ENCODE measurements at places on chromosomes 7 and 10.

GRCh38 chr7:100603726-100604027 lies 1.5 kb downstream of the PCOLCE start:
- DNase-seq, result no peak

GRCh38 chr7:152924826-152925411 lies 165.4 kb downstream of the ACTR3B start:
- no peak for DNase-seq

DNA sequence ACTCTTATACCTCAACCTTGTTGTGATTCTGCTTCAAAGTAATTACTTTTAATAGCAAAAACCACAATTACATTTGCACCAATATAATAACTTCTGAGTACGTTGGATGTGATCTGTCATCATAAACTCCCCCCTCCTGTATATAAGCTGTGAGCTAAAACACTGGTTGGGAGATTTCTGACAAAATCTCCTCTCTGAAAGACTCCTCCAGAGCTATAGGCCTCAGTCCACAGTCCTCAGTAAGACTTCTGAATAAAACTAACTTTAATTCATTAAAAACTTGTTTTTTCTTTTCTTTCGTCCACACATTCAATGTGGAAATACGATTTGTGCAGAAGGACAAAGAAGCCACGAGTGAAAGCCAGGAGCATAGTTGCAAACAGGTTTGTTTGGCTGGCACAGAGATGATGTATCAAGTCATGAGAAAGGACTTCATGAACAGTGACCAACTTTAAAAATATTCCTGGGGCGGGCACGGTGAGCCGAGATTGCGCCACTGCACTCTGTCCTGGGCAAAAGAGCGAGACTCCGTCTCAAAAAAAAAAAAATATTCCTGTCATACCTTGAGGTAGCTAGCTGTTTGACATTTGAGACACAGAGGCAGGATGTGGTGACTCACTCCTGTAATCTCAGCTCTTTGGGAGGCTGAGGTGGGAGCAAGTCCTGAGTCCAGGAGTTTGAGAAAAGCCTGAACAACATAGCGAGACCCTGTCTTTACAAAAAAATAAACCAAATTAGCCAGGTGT lies 91.1 kb upstream of the ARHGAP21 start:
- peak; percentile 43 for DNase-seq

DNA sequence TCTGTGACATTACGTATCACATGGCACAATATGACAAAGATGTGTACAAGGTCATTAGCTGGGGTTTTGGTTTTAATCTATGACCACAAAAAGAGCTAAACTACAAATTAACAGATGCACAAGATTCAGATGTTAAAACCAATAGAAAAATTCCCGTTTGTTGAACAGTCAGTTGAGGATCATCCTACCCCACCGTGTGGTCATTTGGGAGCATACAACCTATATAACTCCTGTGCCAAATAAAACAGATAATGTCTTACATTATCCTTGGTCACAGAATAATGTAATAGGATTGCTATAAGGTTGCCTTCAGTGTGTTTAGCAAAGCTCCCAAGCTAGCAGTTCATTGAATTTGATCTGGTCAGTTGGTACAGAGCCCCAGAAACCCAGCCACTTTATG lies 28.2 kb downstream of the ASNS start:
- no peak for DNase-seq

- no peak for DNase-seq
These were observed 426.4 kb downstream of the TCERG1L start for GRCh38 chr10:130885021-130885655.

DNA sequence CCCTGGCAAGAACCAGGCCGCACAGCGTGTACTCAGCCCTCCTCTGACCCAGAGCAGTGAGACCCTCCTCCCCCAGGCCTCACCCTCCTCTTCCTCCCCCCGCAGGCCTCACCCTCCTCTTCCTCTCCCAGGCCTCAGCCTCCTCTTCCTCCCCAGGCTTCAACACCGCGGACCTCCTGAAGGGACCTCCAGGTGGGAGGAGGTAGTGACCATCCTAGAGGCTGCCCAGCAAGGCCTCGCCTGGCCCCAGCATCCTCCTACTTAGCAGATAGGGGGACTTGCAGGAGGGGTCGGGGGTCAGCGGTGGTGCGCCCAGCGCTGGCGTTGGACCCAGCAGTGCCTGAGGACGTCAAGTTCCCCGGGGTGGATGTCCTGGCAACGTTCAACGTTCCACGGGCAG lies 270.8 kb downstream of the ELFN1 start:
- DNase-seq, result no peak

DNA sequence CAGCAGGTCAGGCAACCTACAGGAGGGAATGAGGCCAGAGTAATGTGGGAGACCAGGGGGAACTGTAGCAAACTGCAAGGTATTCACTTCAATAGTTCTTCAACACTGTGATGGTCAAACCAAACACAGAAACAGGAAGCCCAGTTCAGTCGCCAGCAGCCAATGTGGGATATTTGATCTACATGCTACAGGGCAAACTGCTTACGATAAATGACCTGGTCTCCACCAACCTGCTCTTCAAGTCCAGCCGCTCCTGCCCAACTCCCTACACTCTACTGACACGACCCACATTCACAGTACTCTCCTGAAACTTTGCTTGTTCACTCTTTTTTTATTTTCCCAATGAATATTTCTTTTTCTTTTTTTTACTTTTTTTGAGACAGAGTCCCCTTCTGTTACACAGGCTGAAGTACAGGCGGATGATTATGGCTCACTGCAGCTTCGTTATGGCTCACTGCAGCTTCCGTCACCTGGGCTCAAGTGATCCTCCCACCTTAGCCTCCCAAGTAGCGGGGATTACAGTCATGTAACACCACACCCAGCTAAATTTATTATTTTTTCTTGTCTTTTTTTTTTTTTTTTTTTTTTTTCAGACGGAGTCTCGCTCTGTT lies 42.1 kb downstream of the MDH2 start:
- DNase-seq, result no peak

DNA sequence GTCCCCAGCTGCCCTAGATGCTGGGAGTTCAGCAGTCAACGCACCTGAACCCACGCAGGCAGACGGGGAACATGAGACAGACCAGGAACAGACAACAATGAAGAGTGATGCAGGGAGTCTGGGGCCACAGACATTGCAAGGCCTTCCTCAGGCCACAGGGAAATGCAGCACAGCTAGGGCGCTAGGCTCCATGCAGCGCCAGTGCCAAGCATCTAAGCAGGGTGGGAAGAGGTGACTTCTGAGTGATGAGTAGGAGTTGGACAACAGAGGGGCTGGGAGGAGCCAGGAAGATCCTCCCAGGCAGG lies 7.7 kb upstream of the RET start:
- DNase-seq, result no peak

GRCh38 chr10:5396556-5397300 lies 7.9 kb downstream of the TUBAL3 start:
- no peak for DNase-seq

DNA sequence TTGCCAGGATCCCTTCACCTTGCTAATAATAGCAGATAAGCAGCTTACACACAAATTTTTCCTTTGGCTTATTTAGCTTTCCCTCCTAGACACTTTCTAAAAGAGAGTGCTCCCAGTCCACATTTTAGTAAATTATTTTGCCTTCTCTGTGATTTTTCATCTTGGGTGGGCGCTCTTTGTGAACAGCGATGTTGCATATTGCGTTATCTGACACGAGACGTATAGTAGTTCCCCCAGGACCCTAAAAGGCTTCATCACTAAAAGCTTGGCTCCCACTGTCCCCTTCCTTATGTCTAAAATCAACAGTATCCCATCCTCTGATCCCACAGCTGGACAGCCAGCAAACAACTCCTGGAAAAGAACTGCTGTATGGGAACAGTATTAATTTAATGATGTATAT lies 232.9 kb downstream of the DYNC1I1 start:
- DNase-seq, result no peak

DNA sequence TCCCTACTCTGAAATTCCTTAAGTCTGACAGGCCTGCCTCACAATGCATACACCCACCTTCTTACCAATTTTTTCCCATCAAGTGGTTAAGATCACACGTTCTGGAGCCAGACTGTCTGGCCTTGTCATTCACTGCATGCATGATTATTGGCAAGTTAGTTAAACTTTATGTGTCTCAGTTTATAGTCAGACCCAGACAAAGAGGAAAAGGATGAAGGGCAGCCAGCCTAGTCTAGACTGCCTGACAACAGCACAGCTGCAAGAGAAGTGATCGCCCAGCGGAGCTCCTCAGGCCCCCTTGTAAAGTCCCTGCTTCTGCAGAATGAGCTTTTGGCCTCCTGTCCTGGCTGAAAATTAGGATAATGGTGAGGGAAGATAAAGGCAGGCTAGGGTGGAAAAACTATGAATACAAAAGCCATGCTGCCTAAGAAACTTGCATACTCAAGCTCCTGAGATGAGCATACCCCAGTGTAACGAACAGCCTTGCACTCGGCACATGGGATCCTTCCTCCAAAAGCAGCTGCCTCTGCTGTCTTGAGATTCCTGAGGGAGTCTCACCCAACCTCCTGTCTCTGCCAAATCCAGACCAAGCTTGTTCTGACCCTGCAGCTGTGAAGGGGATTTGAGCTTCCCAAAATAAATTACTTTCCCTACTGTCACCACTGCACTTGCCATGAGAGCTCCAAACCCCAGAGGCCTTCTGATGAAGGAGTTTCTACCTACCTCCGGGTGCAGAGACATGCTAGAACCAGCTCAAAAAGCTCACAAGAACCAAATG lies 26.7 kb upstream of the MRLN start:
- DNase-seq, result no peak

GRCh38 chr7:112782498-112782897 lies 7.7 kb downstream of the TMEM168 start:
- no peak for DNase-seq

DNA sequence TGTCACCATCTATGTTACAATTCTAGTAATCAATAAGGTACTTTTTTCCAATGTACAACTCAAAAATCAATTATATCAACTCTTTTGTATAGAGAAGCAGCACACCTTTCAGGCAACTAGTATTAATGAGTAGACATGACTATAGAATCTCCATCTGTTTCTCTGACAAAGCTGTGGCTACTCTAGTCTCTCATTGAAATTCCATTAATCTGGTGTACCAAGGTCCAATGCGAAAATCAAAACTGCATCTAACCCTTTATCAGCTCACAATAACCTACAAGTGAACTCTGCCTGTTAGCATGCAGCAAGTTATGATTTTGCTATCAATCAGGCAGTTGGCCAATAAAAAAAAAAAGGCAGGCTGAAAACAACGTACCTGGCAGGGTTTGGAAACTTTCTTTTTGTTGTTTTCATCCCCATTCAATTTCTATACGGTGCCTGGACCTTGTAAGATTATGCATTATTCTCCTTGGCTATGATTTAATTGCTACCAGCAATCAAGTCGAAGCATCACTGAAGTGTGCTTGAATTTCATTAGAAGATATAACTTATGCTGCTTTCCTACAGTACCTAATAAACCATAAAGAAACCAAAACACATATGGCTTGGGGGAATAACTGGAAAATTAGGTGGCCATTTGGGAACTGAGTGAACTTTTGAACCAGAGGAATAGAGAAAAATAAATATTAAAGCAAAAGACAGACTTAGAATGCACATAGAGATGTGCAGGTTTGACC lies 23.2 kb downstream of the SKAP2 start:
- no peak for DNase-seq

DNA sequence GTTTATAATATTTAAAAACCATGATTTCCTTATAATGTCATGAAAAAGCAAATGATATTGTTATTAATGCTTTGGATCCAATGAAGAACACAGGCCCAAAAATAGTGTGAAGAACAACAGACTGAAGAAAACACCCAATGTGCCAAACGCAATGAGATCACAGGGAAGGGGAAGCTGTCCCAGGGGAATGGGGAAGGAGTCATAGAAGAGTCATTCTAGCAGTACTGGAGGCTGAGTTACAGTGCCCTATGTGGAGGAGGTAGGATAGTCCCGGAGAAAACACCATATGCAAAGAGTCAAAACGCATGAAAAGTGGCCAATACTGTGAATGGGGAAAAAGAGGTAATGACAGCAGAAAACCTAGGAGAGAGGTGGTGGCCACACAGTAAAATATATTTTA lies 50.9 kb downstream of the TPK1 start:
- DNase-seq, result no peak

- no peak for DNase-seq
These were observed 20.6 kb upstream of the CABCOCO1 start for GRCh38 chr10:61642150-61642571.

DNA sequence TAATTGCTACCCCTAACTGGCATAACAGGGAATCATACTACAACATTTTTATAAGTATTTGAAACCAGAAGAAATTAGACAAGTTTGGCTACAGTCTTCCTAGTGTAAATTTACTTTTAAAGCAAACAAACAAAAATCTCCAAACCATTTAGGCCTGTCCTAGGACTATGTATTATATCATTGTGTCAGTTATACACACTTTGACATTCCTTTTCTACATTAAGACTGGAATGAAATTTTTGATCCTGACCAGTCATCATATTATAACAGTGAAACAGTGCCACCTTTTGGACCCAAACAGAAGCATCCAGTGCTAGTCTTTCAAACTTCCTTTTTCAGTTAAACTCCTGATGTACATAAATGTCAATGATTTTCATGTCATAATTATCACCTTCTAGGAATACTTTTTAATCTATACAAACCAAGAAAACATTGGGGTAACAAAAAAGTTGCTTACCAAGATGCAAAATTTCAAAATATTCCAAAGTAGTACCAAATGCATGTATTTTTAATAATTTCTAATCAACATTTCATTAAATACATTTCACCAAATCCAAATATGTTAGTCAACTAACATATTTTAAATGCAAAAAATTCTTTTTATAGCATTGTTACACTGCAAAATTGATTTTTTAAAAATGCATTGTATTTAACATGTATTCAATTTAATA lies 75.7 kb downstream of the IMMP2L start:
- DNase-seq, result peak; percentile 14

DNA sequence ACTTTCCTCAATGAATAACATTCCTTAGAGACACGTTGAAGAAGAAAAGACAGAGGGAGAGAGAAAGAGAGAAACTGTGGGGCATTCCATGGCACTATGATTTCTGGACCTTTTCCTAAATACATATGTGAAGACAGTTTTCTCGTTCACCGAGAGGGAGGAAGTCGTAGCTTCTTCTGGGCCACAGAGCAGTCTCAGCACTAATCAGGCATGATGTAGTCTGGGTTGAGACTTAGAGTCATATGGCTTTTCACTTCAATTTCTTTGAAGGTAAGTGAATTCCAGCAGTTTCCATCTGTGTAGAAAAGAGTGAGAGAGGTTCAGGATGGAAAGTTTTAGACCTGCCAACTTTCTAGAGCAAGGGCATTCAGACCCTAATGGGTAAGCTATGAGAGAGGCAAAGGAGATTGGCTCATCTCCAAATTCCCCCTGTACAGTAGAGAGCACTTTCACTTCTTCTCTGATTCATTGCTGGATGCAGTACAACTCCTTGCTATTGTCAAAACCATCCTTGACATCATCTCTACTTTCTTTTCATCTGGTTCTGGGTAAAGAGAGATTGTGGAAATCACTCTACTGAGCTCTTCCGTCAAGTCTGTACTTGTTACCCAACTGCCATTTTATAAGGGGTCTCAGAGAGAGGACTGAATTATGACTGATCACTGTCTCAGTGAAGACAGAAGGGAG lies 31.5 kb upstream of the OR9A4 start:
- no peak for DNase-seq

GRCh38 chr10:125080296-125080695 lies 80.1 kb downstream of the CTBP2 start:
- no peak for DNase-seq

GRCh38 chr7:30757342-30757692 lies 5.4 kb downstream of the INMT start:
- DNase-seq, result no peak

GRCh38 chr10:66782776-66783175 lies 143.1 kb upstream of the LRRTM3 start:
- DNase-seq, result no peak

GRCh38 chr7:158030566-158030965 lies 557.1 kb downstream of the PTPRN2 start:
- no peak for DNase-seq
